ENCODE measurements at places on chromosomes 3 and 15.

GRCh38 chr3:35439663-35440062 is 199.7 kb upstream of the ARPP21 start:
- no peak for DNase-seq

GRCh38 chr3:43919029-43919428 is 228.3 kb downstream of the ABHD5 start:
- DNase-seq: no peak

GRCh38 chr3:14236902-14237301 is 58.3 kb downstream of the LSM3 start:
- no peak for DNase-seq

DNA sequence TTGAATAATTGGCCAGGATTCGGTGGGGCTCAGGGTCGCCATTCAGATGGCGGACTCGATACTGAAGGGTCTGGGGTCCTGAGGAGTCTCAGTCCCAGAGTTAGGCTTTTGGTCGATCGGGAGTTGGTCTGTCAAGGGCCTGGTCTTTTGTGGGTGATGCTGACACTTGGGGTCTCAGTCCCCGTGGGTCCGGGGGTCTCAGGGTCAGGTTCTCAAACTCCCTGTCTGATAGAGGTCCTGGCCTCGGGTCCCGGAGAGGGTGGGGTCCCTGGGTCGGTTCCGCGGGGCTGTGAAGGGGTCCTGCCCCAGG is 467 bp downstream of the NCKIPSD start:
- no peak for DNase-seq

DNA sequence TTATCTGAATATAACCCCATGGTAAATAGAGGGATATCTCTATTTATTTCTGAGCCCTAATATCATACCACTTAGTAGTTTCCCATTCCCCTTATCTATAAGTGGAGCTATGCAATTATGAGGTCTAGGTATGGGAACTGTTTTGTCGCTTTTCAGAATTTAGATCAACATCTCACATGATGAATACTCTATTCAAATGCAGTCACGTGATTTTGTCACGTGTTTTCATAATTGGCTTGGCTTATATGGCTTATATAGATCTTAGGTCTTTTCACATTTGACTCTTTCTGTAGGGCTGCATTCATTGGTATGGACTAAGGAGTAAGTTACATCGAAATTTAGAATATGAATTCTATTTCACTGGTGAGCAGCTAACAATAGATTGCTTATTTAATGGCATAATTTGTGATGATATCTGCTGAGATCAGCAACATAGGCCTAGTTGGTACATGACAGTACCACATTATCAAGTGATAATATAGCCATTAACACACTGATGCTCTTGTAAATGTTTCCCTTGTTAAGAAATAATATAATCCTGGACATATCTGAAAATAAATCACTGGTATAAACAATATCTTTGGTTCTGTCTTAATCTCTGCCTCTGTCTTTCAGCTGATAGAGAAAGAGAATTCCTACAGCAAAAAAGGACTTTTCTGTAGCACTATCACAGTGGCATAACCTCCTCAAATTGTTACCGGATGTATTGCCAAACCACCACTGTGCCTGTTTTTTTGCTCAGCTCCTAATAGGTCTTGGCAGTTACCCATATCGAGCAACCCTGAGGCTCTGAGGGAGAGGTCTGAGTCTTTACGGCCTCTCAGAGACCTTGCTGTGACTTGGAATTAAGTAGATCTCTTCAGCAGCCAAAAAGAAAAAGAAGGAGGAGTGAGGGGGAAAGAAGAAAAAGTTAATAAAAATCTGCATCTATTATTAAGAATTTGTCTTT is 357.1 kb downstream of the ZPLD1 start:
- no peak for DNase-seq

- DNase-seq: no peak
Observed at GRCh38 chr15:34582461-34583371, 735 bp downstream of the GOLGA8B start.

- no peak for DNase-seq
Observed at GRCh38 chr15:92930776-92931175, 30.7 kb downstream of the CHD2 start.

Measured in NCI-H748 treated with DMSO at 0.1 percent for 48 hours (cell line).